CD4-positive, alpha-beta T cell (primary cell): ENCODE measurements at places on chromosomes 16 and 17.

- DNase-seq, result no peak
- no peaks in the 10 kb centered on the region for H3K27me3 ChIP-seq
- H3K36me3 ChIP-seq, result no peaks in the 10 kb centered on the region
- peak overlapping the region; percentile 58 for H3K27ac ChIP-seq
- H3K4me1 ChIP-seq, result peaks cover 19% of the 10 kb centered on the region
- peak overlapping the region; percentile 74 for H3K4me3 ChIP-seq
Measured at GRCh38 chr16:75555213-75555706, 792 bp downstream of the TMEM231 start.

GRCh38 chr16:81558444-81559175 lies 114.0 kb downstream of the CMIP start:
- H3K4me3 ChIP-seq, result no peak overlapping the region
- no peak for DNase-seq
- H3K27me3 ChIP-seq, result no peaks in the 10 kb centered on the region
- no peaks in the 10 kb centered on the region for H3K4me1 ChIP-seq

GRCh38 chr17:56045872-56046271 lies 107.4 kb upstream of the ANKFN1 start:
- no peak overlapping the region for H3K4me3 ChIP-seq
- no peaks in the 10 kb centered on the region for H3K36me3 ChIP-seq
- DNase-seq, result no peak
- peaks cover 3% of the 10 kb centered on the region for H3K27me3 ChIP-seq
- H3K4me1 ChIP-seq, result no peaks in the 10 kb centered on the region

GRCh38 chr16:56090076-56090475 lies 101.2 kb upstream of the GNAO1 start:
- H3K4me1 ChIP-seq, result no peaks in the 10 kb centered on the region
- no peak overlapping the region for H3K4me3 ChIP-seq
- H3K27ac ChIP-seq, result no peak overlapping the region
- H3K36me3 ChIP-seq, result no peaks in the 10 kb centered on the region
- H3K27me3 ChIP-seq, result no peaks in the 10 kb centered on the region

DNA sequence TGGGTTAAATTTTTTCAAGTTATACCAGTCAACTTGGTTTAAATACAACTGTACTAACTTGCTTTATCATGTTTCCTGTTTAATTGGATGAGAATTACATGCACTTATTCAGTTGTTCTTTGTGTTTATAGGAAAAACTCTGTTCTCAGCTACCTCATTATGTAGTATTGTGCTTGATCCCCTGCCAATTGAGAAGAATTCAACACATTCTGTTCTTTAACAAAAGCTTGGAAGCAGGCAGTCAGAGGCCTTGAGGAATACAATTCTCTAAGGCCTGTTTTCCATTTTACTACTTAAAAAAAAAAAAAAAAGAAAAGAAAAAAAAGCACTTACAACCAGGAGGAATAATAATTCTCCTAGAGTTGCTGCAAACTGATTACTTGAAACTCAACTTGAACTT lies 60.6 kb upstream of the CMIP start:
- H3K27me3 ChIP-seq, result no peaks in the 10 kb centered on the region
- no peaks in the 10 kb centered on the region for H3K4me1 ChIP-seq
- H3K4me3 ChIP-seq, result no peak overlapping the region
- DNase-seq, result no peak
- no peaks in the 10 kb centered on the region for H3K36me3 ChIP-seq
- no peak overlapping the region for H3K27ac ChIP-seq

DNA sequence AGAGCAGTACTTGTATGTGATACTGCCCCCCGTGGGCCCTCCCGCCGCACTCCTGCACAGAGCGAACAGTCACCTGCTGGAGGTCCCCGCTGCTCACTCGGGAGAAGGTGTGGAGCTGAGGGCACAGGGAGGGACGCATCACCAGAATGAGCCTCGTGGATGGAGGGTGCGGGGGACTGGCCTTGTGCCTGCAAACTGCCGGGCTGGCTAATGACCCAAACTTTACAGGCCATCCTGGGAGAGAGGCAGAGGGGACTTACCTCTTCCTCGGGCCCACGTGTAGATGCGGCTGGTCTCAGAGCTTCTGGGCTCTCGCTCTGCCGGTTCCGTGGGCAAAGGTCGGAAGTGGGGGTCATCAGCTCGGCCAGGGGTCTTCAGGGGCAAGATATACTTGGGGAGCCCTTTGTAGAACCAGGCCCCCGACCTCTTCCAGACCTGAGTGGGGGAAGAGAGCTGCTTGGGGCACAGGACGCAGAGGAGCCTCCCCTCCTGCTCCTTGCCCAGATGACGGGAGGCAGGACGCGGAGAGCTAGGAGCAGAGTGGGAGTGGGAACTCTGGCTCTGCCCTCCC lies 65.5 kb upstream of the DOC2B start:
- H3K27me3 ChIP-seq, result no peaks in the 10 kb centered on the region
- no peak for DNase-seq
- H3K4me1 ChIP-seq, result no peaks in the 10 kb centered on the region
- no peak overlapping the region for H3K4me3 ChIP-seq

DNA sequence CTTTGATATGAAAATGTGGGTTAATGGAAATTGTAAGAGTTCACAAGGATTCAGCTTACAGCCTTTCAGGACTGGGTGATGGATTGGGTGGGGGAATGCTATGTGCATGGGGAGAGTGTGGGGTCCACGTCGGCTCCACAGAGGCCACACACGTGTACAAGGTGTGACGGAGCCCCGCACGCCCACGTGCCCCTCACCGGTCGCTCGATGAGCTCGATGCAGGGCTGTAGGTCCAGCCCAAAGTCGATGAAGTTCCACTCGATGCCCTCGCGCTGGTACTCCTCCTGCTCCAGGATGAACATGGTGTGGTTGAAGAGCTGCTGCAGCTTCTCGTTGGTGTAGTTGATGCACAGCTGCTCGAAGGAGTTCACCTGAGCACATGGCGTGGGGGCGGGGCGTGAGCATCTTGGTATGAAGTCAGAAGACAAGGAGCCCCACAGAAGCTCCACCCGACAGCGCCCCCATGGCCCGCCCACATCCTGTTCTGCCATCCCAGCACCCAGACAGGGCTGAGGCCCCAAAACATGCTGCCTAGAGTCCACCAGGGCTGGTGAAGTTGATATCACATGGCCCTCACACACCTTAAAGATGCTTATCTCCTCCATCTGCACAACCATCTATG lies 99.1 kb downstream of the MYH11 start:
- H3K36me3 ChIP-seq, result no peaks in the 10 kb centered on the region
- H3K4me3 ChIP-seq, result no peak overlapping the region
- peaks cover 3% of the 10 kb centered on the region for H3K27me3 ChIP-seq
- H3K27ac ChIP-seq, result no peak overlapping the region
- DNase-seq, result no peak
- H3K4me1 ChIP-seq, result peaks cover 10% of the 10 kb centered on the region

DNA sequence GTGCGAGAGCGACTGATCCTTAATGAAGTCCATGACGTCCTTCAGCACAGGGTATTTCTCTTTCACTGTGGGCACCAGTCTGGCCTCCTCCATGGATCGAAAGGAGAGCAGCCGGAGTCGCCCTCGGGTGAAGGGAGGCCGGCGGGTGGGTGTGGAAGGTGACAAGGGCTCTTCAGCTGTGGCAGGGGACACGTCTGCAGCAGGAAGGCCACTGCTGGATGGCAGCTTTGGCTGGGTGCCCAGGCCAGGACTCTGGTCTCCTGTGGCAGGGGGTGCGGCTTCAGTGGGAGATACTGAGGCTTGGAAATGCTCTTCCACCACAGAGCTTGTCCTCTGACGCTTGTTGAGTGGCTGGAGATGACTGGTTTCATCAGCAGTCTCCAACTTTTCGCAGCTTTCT lies 78.5 kb downstream of the ZZEF1 start:
- H3K27ac ChIP-seq, result no peak overlapping the region
- H3K4me1 ChIP-seq, result no peaks in the 10 kb centered on the region
- H3K27me3 ChIP-seq, result no peaks in the 10 kb centered on the region
- peaks cover 91% of the 10 kb centered on the region for H3K36me3 ChIP-seq
